Activated T-helper 2 cell treated with anti-CD3 and anti-CD28 coated beads, Interferon-gamma antibody, Interleukin-2, Interleukin-4, amounts not matched to agents 10 μg/mL and 5 μg/mL and 100 μg/mL, durations not matched to agents 14 hours and 24 hours and 36 hours (primary cell): ENCODE measurements at places on chromosomes 3 and 15.

- DNase-seq = no peak
These were observed 148.5 kb upstream of the NAALADL2 start for GRCh38 chr3:174710612-174711011.

GRCh38 chr3:55746808-55747413 is 259.8 kb upstream of the WNT5A start:
- DNase-seq = no peak

- DNase-seq = no peak
These were observed 6.1 kb downstream of the VWA5B2 start for GRCh38 chr3:184235381-184236032.

- DNase-seq = no peak
These were observed 40.8 kb downstream of the C3orf62 start for GRCh38 chr3:49236226-49236625.

GRCh38 chr15:74794248-74794969 is 12.5 kb downstream of the CSK start:
- DNase-seq = no peak

GRCh38 chr3:42345811-42346210 is 64.6 kb downstream of the LYZL4 start:
- no peak for DNase-seq

DNA sequence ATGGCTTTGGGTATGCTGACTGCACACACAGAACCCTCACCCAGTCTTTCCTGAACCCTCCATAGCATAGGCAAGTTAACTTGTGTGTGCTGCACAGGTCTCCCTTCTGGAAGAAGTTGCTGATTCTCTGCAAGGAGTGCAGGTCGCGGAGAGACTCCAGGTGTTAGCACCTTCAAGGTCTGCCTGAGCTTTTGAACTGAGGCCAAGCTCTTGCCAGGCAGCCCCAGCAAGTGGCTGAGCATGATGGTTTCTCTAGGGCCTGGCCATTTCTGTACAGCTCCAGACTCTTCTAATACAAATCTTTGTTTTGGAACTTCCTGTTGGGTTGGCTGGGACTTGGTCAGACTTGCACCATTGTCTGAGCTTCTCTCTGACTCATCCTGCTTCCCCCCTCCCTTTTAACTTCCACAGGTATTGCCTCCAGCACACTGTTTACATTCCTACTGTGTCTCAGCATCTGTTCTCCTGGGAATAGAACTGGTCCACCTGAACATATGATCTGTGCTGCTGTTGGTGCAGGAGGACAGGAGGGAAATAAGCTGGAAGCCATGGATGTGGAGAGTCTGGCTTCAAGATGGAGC is 53.3 kb downstream of the KY start:
- no peak for DNase-seq
